Caudate nucleus (tissue), 63 donors: ENCODE measurements at places on chromosomes 13 and 19.
A peak's percentile ranks its signal among the peaks of the same experiment; 100 is the strongest.

GRCh38 chr19:40519352-40520322 lies 52.8 kb downstream of the SPTBN4 start:
- DNase-seq, result no peak

- no peak for DNase-seq
These were observed 6.3 kb downstream of the CACTIN start for GRCh38 chr19:3620145-3620816.

- no peak for DNase-seq
These were observed 147.4 kb downstream of the PTPRS start for GRCh38 chr19:5193192-5193591.

DNA sequence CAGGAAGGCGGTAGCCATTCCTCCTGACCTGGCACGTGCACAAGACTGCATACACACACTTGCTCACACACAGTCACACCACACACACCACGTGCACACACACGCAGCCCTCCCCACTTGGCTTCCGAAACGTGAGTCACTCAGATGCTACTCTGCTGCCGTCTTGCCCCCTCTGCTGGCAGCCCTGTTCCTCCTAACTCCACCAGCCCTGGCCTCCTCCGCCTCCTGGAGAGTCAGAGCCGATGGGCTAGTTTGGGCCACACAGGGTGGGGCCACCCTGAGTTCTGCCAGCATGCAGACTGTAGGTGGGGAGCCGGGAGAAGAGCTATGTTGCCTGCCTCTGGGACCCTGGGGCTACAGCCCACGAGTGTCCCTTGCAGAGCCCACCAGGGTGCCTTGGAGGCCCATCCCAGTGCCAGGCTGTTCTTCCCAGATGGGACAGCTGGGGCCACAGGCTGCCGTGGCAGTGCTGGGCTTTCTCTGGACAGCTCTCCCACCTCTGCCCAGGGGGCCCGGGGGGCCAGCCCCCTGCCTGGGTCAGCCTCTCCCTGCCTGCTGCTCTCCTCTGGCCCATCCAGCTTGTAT lies 12.1 kb downstream of the PIN1 start:
- DNase-seq, result peak; percentile 30

- DNase-seq, result no peak
These were observed 8.9 kb upstream of the ZNF527 start for GRCh38 chr19:37361994-37362393.

- DNase-seq, result no peak
These were observed 652.5 kb downstream of the SLITRK1 start for GRCh38 chr13:83229574-83230305.

- DNase-seq, result no peak
These were observed 1422.1 kb downstream of the PCDH9 start for GRCh38 chr13:65808061-65808460.

DNA sequence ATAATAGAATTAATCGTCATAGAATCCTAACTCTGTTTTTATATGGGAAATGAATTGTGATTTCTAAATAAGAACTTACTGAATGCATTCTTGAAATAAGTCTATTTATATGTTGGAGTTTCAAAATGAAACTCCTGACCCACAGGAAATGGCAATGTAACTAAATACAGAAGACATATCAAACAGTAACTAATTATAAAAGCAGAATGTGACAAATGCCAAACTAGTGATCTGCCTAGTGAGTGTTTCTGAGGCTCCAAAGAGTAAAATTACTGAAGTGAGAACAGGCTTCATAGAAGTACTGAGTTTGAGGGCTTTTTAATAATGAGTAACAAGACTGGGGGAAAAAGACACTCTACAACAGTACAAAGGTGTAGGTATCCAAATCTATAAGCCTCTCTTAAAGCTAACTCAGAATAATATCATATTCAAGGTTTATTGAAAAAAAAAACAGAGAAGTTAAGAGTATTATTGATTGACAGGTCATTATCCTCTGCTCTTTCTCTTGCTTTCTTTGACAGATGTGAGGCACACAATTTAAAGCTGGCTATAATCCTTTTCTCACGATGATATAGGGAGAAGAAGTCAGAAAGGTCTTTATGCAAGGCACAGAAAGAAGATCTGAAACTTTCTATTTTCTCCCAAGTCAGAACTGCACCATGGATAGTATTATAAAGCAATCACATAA lies 17.4 kb upstream of the ATXN8OS start:
- no peak for DNase-seq

DNA sequence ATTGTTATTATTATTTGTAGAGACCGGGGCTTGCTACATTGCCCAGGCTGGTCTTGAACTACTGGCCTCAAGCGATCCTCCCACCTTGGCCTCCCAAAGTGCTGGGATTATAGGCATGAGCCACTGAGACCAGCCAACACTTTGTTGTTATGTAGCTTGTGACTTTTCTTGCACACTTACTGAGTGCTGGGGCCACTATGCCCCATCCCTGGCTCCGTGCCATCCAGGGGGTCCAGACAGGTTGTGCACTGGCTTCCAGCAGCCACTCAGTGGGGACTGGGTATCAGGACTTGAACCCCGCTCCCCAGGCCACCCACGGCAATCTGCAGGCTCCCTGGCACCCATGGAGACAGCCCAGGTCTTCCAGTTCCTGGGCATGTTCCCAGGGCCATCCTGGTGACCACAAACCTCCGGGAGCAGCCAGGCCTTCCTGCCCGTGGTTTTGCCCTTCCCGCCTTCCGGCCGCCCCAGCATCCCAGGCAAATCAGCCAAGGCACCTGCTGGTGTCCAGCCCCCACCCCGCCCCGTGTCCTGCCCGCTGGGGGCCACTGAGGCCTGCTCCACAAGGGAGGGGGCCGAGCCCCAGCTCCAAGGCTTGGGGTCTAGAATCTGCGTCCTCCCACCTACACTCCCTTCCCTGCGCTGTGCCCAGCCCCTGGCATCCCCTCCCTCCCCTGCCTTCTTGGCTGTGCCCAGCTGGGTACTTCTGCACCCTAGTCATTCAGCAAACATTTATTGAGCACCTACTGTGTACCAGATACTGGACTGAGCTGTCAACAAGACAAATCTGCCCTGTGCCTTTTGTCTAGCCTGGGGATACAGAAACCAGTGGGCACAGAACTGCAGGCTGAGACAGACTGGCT lies 23.7 kb upstream of the SEMA6B start:
- DNase-seq, result no peak

DNA sequence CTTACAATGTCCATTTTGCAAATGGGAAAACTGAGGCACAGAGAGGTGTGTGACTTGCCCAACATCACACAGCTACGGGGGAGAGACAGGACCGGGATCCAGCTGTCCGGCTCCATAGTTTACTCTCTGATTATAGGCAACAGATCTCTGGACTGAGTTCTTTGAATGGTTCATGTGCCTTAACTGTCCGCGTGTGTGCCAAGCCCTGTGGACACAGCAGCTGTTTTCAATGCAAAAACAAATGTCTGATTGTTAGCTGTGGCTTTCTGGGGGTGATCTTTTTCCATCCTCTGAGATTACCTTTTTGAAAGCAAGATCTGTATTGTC lies 94.1 kb downstream of the KL start:
- no peak for DNase-seq

DNA sequence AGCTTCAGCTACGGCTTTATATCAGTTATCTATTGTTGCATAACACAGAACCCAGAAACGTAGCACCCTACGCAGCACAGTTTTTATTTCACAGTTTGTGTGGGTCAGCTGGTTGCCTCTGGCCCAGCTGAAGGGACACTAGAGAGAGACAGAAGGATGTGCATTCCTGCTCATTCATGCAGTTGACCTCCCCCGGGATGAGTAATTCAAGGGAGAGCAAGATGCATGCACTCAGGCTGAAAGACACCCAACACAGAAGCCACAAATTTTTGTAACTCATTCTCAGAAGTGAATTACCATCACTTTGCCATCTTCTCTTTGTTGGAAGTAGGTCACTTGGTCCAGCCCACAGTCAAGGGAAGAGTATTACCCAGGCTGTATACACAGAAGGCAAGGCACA lies 89.5 kb downstream of the EFNB2 start:
- DNase-seq, result no peak

GRCh38 chr19:18995804-18996241 lies 37.5 kb downstream of the SUGP2 start:
- DNase-seq, result peak; percentile 49

- no peak for DNase-seq
These were observed 29.1 kb downstream of the EPS15L1 start for GRCh38 chr19:16442386-16443276.

DNA sequence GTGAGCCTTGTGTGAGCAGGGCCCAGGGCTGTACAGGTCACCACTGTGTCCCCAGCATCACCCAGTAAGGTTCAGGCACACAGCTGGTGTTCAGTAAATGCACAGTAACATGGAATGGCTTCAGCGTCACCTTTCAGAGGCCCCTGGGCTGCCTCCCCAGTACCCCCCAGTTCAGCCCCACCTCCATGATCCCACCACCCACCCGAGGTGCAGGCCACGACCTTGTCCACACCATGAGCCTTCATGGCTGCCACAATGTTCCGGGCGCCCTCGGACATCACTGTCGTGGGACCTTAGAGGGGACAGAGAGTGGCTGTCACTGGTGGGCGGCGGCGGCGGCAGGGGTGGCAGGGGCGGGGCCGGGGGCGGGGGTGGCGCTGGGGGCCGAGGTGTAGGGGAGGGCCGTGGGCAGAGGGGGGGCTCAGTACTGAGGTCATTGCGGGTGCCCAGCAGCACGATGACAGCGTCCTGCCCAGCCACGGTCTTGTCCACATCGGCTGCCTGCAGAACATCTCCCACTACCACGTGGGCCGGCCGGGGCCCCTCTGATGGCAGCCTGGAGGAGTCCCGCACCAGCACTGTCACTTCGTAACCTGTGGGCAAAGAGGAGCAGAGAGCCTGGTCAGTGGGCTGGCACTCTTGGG lies 7.5 kb downstream of the BLVRB start:
- no peak for DNase-seq

DNA sequence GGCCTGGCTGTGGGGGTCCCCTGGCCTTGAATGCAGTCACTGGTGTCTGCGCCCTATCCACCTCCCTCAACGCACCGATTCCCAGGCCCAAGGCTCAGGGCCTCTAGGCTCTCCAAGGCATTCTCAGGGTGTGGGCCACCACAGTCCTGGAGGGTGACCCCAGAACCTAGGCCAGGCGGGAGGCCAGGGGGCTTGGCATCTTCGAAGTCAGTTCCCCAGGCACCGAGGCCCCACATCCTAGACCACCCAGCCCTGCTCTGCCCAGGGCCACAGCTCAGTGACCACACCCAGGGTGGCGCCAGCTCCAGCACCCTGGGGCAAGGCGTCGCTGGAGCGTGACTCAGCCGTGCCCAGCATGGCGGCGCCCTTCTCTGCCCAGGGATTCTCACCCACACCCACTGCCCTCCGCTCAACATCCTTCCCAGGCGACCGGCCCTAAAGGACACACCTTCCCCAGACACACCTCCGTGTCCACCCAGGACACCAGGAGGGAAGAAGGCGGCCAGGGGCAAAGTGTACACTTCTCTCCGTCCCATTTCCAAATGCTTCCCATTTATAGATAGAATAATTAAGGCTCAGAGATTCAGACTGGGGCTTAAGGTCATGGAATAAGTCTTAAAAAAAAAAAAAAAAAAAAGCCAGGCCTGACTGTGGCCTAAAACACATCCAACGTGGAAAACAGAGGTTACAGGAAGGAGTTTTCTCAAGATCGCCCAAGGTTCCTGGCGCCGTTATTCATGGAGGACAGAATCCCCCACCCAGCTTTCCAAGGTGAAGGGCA lies 36.4 kb upstream of the NANOS3 start:
- DNase-seq, result no peak

- DNase-seq, result peak; percentile 35
These were observed 393.8 kb downstream of the SLITRK6 start for GRCh38 chr13:85405316-85405897.
